ENCODE measurements at places on chromosomes 2 and 18.
A peak's percentile ranks its signal among the peaks of the same experiment; 100 is the strongest.

DNA sequence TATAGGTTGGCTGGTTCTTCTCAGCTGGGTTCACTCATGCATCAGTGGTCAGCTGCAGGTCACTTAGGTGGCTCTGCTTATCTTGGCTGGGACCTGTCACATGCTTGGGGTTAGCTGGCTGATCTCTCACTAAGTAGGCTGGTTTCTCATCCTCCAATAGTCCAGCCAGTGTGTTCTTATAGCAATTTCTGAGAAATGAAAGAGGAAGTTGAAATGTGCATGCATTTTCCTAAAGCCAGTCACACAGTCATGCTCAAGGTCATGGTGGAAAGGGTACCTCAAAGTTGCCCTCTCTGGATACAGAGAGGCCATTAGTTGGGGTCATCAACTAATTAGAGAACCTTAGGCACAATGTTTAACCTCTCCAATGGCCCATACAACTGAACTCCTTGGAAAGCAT lies 64.4 kb downstream of the KLHL29 start:
- DNase-seq, result no peak

DNA sequence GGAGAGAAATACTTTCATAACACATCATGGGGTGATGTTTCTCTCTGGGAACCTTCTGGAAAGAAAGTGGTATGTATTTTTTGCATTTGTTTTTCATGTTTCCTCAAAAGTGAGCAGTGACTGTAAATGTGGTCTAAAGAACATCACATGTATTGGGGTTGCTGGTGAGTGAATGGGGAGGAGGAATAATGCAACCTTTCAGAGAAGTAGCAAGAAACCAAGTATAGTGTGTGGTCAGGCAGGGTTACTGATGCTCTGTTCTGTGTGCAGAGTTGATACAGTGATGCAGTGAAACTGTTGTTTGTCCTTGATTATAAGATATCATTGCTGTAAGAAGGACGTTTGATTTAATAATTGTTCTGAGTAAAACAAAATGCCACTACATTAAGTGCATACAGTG lies 24.1 kb downstream of the ADNP2 start:
- no peak for DNase-seq

- no peak for DNase-seq
These were observed 24.7 kb downstream of the SKA1 start for GRCh38 chr18:50399582-50399981.

- DNase-seq, result no peak
These were observed 62.3 kb downstream of the NCK2 start for GRCh38 chr2:105806996-105807395.

- DNase-seq, result no peak
These were observed 16.5 kb downstream of the SDC1 start for GRCh38 chr2:20208476-20208859.

GRCh38 chr18:75727456-75727855 lies 300.0 kb upstream of the SMIM21 start:
- no peak for DNase-seq

- peak; percentile 33 for DNase-seq
These were observed 22.3 kb downstream of the EFEMP1 start for GRCh38 chr2:55901322-55901721.

GRCh38 chr2:128450211-128451024 lies 131.8 kb upstream of the HS6ST1 start:
- no peak for DNase-seq

- no peak for DNase-seq
These were observed 107.5 kb upstream of the CELF4 start for GRCh38 chr18:37672932-37673595.

DNA sequence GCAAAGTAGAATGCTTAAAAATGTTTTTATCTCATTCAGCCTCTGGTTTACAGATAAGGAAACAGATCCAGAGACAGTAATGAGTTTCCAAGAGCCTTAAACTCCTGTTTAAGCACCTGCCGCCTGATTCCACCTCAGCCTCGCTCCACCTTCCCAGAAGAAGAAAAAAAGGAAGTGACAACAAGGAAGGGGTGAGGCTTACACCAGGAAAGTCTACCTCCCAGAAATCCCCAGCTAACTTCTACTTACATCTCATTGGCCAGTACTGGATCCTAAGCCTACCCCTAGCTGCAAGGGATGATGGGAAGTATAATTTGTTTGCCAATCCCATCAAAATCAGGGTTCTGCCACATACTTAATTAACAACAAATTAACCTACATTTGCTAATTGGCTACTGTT lies 15.3 kb upstream of the ARID5A start:
- DNase-seq, result no peak

DNA sequence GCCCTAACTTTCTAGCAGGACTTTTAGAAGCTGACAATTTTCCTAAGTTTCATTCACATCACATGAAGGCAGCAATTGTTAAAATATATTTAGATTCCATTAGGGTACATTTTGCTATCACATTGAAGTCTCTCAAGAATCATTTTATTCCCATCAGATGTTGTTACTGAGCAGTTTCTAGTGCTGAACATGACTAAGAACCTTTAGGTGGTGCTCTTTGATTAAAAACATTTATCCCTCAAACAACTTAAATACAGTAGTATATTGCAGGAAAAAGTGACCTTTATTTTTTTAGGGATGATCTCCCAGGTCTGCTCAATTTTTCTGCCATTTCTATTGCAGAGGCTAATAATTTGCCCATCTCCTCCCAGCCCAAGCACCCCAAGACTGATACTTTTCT lies 22.9 kb upstream of the NARS1 start:
- no peak for DNase-seq
